ENCODE measurements at places on chromosomes 4 and X.

DNA sequence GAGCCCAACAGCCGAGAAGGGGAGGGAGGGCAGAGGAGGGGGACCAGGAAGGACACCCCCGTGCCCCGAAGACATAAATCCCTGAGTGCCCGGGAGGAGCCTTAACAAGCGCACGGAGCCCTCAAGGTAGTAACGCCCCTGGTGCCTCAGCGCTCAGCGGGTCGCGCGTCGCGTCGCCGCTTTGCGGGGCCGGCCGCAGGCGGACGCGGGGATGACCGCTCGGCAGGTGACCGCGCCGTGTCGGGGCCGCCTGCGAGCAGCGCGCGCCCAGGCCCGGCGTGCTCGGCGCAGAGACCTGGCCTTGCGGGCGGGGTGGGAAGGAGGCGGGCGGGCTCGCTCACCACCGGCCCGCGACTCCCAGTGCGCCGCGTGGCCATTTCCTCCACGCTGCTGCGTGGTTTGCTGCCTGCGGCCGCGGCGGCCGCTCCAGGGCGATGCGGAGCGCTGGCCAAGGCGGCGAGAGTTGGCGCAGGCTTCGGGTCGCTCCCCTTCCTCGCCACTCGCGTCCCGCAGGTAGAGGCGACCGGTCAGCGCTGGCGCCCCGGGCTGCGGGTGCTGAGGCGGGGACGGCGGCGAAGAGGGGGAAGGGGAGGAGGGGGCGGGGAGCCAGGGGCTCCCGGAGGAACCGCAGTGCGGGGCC is 632 bp downstream of the CCSER1 start:
- DNase-seq, result peak; percentile 1

- no peak for DNase-seq
These were observed 244.7 kb downstream of the PALLD start for GRCh38 chr4:168741281-168742173.

DNA sequence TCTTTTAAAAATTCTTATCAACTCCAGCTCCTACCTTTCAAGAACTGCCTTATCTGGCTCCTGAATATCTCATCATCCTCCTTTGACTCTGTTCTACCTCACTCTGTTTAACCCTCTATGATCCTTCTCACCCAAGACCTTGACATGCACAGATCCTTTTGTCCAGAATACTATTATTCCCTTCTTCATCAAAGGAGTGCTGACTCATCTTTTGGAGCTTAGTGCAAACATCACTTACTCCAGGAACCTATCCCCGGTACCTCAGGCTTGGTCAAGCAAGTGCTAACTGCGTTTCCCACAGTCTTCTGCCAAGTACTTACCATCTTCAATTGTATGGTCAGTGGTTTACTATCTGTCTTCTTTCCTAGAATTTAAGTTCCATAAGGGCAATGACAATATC is 96.0 kb downstream of the PAPSS1 start:
- DNase-seq, result no peak

DNA sequence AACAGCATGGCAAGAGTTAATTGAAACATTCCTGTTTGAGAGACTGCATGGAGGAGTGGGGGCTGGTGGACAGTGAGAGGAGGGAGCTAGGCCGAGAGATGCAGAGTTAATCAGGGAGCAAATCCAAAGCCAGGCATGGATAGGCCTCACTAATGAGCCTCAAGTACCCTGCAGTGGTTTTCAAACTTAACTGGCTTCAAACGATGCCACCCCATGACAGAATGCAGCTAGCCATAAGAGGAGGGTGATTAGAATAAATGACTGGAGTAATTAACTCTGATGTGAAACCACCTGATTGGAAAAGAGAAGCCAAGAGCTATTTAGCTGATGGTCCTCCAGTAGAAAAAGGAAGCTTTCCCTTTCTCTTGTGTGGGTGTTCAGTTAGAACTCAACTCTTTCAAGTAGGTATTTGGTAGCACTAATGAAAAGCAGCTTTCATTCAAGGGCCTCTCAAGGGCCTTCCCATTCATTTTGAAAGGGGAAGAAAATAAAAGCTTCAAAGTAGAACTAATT is 215.4 kb upstream of the MAB21L2 start:
- no peak for DNase-seq

GRCh38 chr4:26076896-26077295 is 162.9 kb downstream of the SMIM20 start:
- DNase-seq, result no peak

DNA sequence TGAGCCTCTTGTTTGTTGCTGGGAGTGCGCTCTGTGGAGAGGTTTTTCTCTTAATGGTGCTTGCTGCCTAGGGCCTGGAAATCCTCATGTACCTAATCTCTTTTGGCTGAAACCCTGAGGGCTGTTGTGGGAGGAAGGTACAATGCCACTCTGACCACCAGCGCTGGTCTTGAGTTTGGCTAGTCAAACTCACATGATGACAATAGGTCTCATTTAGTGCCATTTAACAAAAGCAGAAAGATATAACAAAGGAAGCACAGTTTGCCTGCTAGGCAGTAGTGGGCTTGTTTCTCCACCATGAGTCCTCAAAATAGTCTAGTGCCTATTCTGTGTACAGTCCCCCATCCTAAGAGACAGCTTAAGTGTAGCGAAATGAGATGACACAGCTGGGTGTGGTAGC is 111.3 kb downstream of the TSPAN7 start:
- DNase-seq, result no peak

GRCh38 chr4:15805583-15806517 is 27.7 kb downstream of the CD38 start:
- peak; percentile 31 for DNase-seq

DNA sequence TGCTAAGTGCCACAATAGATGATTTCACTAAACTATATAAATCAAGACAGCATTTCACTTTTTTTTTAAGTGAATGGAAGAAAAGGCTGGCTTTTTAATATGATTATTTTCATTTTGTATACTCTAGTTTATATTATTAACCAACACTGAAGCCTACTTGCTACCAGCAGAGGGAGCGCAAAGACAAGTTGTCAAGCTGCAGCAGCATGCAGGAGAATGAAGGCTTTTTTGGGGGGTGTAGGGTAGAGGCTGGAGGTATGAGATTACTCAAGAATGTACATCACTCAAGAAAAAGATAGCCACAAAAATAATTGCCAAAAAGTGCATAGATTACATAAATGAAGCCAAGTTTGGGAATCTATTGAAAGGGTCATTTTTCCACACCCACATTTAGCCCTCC is 519.5 kb downstream of the FGF13 start:
- peak; percentile 2 for DNase-seq

GRCh38 chr4:89067417-89067816 is 10.4 kb upstream of the FAM13A start:
- no peak for DNase-seq

GRCh38 chr4:169899295-169899694 is 126.9 kb downstream of the MFAP3L start:
- DNase-seq, result no peak

DNA sequence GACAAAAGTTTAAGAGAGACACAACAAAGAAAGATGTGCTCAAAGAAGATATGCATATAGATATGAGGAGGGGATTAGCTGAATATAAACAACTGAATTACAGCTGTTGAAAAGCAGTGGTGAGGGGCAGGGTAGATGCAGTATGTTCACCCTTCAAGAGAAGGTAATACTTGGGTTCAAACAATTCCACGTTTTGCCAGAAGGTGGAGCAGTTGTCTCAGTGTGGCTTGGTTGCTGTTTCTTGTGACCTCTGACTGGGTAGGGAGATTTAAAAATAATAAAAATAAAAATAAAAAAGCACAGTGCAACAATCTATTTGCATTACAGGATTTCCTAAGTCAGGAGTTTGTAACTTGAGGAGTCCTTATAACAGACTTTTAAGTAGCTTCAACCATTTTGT is 23.3 kb downstream of the PHOX2B start:
- no peak for DNase-seq

GRCh38 chr4:148287111-148287510 is 155.1 kb downstream of the NR3C2 start:
- no peak for DNase-seq

DNA sequence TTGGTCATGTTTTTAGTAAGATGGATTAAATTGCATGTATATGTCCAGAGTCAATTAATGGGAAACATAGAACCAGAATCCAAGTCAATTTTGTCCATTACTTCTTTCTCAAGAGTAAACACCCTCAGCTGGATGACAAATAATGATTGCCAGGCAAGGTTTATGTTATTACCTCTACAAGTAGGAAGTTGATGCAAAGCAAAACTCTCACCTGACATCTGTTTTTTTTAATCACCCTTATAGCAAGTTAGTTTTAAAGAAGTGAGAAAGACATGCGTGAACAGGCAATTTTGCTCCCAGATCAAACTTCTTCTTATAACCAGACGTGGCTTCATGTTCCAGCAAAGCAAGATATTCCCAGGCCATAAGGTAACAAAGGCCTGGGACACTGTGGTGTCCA is 348.5 kb upstream of the FTHL17 start:
- DNase-seq, result no peak

DNA sequence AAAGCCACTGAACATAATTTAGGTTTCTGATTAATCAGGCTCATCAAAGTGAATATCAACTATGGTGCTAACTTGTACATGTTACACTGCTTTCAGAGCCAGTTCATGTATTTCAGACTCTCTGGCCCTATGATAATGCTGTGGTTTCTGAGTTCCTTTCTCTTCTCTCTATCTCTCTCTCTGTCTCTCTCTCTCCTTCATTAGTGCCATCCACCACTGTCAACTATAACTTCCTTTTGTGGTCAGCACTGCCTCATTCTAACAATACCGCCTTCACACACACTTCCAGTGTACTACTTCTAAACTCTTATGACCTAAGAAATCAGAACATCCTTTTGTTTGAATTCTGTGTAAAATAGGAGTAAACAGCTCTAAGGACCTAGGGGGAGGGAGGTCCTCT is 907.1 kb downstream of the RPA4 start:
- DNase-seq, result no peak

DNA sequence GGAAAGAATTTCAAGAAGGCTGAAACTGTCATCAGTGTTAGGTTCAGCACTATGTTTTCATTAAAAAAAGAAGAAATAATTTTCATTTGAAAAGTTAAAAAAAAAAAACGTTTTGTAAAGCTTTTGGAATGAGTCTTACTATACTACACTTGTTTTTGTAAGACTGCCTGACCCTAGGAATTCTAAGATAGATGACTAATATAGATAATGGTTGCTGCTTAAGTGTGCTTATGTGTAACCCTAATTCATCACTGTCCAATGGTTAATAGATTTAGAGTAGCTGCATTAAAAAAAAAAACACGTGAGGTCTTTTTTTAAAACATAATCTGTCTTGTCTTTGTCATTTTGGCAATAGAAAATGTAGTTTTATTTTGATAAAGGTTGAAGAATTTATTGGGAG is 323.2 kb downstream of the IL1RAPL1 start:
- DNase-seq, result no peak

DNA sequence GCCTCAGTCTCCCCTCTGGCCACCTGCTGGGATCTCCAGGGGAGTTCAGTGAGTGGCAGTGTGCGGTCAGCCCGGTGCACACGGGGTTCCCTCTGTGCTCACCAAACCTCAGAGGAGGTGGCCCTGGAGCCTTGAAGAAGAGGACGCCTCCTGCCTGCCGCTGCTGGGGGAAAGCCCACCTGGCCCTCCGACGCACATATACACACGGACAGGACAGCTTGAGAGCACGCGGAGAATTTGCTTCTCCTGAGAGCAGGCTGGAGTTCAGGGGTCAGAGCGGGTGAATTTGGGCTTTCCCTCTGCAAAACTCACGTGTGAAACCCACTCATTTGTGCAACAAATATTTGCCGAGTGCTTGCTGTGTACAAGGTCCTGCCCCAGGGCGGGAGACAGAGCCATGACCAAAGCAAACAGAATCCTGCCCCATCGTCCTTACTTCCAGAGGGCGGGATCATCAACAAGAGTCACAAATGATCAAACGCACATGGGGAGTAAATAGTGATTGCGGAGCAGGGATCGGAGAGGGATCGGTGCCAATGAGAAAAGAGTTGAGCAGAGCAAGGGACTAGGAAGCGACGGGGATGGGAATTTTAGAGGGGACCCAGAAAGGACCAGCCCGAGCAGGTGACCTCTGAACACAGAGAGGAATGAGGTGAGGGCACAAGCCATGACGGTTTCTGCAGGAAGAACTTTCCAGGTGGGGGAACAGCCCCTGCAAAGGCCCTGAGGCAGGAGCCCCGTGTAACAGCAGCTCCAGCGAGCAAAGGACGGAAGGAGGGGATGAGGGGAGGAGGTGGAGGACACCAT is 17.6 kb downstream of the BLOC1S4 start:
- no peak for DNase-seq

- no peak for DNase-seq
These were observed 203.0 kb downstream of the GPAT3 start for GRCh38 chr4:83738895-83739294.

- DNase-seq, result no peak
These were observed 15.3 kb downstream of the RTL3 start for GRCh38 chrX:78643874-78644273.

DNA sequence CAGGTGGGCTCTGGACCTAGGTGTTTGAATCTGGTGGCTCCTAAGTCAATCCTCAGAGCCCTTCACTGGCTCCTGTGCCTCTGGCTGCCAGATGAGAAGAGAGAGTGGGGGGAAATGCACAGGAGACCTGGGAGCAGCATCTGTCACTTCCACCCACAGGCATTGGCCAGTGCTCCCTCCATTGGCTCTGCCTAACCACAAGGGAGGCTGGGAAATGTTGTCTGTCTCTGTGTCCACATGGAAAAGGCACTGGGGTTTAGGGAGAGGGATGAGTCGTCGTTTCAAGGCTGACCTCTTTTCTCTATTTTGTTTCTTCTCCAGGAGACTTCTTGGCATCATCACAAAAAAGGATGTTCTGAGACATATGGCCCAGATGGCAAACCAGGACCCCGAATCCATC is 76.4 kb downstream of the CLCN4 start:
- DNase-seq, result no peak

GRCh38 chr4:78688366-78688765 is 87.8 kb upstream of the BMP2K start:
- DNase-seq, result no peak

DNA sequence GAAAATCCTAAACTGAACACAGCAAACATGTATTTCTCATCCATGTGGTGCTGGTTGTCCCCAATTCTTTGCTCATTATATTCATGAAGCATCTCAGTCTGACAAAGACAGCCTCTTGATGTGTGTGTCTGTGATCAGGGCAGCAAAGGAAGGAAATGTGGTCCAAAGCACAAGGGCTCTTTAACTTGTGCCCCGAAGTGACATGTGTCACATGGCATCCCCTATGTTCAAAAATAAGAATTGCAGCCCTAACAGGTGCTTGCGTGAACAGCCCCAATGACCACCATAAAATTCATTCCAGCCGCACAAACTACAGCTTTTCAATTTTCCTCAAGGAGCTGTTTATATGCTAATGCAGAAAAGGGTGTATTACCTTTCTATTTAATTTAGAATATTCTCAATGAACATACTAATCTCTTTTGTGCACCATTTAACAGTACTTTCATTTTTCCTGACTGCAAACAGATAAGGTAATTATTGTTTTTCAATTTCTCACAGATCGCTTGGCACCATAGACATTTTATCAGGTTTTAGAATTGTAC is 231.9 kb upstream of the CTSO start:
- DNase-seq, result no peak

DNA sequence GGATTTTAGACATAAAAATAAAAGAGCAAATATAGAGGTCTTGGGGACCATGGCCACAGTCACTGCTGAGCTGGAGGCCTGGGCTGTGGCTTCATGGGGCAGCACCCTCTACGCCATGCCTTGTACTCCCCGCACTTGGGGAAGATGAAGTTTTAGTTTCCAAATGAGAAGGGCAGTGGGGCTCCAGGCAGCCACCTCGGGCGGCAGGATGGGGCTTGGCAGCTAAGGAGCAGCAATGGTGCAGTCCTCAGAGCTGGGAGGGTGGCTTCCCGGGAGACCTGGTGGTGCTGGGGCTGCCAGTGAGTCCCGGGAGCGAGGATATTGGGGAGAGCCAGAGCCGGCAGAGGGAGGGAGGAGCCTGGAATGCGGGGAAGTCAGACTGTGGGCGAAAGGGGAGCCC is 2.4 kb downstream of the CXCR3 start:
- DNase-seq, result peak; percentile 46

- DNase-seq, result no peak
These were observed 85.1 kb upstream of the ZCCHC13 start for GRCh38 chrX:74218895-74219294.
